ENCODE measurements at places on chromosomes 5 and 9.

- no peak for DNase-seq
Measured at GRCh38 chr5:9437741-9438240, 108.1 kb downstream of the SEMA5A start.

GRCh38 chr5:81425569-81425968, 31.6 kb upstream of the ACOT12 start:
- no peak for DNase-seq

DNA sequence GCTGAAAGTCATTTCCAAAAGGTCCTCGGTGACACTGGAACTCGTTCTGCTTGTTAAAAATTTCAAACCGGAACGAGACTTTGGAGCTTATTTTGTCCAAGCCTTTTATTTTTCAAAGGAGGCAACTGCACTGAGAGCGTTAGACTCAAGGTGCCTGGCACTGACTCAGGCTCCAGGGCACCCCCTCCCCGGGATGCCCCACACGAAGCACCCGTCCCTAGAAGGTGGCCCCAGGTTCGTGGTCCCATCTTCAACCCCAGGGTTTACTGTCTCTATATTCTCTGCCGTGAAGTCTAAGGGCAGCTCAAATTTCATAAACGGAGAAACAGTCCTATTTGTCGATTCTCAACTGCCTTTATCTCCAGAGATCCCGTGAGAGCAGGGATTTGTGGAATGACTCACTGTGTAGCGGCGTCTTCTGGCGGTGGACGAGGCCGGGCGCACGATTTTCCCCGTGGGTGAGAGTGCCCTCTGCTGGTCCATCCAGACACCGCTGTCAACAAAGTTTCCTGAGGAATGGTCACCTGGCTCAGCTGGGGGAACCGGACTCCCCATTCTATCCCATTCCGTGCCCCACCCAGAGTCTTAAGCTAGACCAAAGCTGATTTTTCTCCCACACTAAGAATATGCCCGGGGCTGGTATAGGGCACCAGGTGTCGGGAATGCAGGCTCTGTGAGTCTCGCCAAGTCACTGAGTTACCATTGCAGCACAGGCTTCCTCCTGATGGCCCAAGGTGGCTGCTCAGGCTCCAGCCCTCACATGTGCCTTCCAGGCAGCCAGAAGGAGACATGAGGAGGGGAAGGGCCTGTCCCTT, 27.1 kb upstream of the SLC6A19 start:
- peak; percentile 27 for DNase-seq

- DNase-seq = no peak
Measured at GRCh38 chr9:37286530-37287175, 135.8 kb upstream of the GRHPR start.

DNA sequence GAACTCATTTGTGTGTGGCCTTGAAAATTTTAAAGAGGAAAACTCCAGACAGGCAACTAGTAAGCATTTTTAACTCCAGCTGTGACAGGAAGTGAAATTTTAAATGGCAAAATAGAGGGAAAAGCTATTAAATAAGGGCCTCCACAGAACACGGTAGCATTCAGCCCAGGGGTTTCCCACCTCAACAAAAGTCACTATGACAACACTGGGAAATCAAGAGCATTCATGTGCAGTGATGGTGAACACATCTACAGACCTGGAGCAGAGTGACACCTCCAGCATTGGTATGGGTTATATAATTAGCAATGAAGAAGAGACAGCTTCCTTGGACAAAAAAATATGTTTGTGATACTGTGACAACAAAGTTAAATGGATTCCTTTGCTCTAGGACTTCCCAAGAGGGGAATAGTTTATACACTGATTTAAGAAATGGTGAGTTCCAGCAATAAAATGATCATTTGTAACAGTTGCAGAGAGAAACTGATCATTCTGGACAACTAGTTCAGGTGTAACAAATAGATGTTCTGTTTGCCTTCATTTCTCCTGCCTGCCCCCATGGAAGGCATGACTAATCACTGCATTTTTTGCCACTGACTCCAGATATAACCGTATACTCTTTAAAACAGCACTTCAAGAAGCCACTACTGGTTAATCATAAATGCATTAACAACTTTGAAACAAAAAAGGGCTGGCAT, 93.3 kb upstream of the SLC44A1 start:
- no peak for DNase-seq

- no peak for DNase-seq
Measured at GRCh38 chr9:12814877-12815237, 40.0 kb downstream of the LURAP1L start.

DNA sequence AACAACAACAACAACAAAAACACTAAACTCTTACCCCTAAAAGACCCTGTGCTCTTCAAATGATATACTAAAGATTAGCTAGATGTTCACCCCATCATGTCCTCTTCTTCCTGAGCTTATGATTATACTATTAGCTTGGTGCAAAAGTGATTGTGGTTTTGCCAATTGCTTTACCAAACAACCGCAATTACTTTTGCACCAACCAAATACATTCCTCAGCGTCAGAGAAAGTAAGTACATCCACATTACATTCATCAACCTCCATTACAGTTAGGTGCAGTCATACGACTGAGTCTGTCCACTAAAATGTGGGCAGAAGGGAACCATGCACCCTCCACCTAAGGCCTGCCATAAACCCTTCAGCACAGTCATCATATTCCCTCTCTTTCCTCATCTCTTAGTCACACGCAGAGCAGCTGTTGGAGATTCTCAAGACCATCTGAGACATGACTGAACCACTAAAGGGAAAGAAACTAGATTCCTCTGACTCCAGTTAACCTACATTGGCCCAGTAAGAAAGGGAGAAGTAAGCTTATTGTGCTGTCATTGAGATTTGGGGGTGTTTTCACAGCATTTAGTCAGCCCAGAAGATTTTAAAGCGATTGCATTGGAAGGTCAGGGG, 181.6 kb upstream of the TLE4 start:
- DNase-seq = no peak

GRCh38 chr5:6583049-6583880, 49.6 kb downstream of the NSUN2 start:
- no peak for DNase-seq

GRCh38 chr5:44830951-44831350, 22.2 kb downstream of the MRPS30 start:
- DNase-seq = no peak

DNA sequence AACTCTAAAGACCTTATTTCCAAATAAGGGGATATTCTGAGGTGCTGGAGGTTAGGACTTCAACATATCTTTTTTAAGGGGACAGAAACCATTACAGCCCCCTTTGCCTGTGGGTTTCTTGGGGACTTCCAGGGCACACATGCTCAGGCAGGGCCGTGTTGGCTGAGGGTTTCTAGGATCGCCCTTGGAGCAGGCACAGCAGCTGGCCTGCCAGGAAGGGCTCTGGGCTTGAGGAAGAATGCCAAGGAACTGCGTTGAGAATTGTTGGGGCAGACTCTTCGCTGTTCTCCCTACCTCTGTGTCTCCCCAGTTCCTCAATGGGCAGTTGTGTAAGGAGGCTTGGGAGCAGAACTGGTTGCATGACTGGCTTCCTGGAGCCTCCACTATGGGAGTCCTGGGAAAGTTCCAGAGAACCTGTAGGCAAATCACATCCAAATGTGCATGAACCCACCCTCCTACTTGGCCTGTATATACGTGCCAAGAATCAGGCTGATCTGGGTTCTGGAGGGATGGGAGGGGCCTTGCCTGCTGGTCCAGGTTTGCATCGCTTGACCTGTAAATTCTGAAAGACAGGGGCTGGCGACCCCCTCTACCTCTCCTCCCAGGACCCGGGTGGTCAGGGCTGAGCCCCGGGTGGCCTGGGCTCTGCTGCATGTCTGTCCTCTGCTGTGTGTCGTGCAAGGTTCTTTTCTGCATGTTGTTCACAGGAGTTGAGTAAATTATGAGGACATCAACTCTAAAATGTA, 65.5 kb downstream of the HSPA4 start:
- DNase-seq = no peak

GRCh38 chr5:123754908-123755307, 242.9 kb downstream of the CSNK1G3 start:
- DNase-seq = no peak

- DNase-seq = peak; percentile 71
Measured at GRCh38 chr5:50667023-50667652, 701 bp downstream of the PARP8 start.

- no peak for DNase-seq
Measured at GRCh38 chr5:97489010-97489840, 306.2 kb upstream of the RIOK2 start.

DNA sequence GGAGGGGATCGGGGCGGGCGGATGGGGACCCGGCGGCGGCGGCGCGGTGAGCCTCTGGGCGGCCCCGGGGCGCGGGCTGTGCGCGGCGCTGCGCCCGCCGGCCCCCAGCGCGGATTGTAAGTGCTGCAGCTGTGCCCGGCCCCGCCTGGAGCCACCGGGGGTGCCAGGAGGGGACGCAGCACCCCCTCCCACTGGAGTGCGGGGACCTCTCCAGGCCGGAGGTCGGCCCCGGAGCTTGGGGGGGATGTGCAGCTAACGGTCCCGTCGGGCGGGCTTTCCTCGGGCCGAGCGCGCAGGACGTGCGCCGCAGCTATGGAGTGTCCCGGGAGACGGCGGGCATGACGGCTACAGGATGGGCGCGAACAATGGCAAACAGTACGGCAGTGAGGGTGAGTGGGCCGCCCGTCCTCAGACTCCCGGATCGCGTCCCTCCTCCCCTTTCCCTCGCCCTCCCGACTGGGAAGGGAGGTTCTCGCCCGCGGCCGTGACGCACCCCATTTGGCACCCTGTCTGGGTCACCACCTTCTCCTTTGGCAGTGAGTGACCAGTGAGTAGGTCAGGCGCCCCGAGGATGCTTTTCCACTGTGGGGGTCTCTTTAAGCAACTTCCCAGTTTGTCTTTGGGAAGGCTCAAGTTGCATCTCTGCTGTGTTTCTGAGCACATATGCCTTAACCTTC, 483 bp downstream of the FBXL7 start:
- no peak for DNase-seq

DNA sequence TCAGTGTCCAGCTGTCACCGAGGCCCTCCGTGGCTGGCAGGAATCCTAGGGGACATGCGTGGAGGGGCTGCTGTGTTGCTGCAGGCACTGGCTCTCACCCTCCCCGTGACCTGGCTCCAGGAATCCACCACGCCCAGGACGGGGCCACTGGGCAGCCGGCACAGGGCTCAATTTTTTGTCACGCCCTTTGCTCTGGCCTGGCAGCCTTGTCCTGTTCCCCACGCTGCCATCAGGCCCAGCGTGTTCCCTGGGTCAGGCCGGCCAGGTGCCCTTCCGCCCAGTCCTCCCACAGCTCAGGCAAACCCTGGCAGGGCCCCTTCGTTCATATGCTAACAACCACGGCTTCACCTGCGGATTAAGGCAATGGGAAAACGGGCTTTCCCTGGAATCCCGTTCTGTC, 37.3 kb downstream of the PROP1 start:
- DNase-seq = no peak

- DNase-seq = no peak
Measured at GRCh38 chr9:127865645-127866464, 11.4 kb upstream of the ENG start.

DNA sequence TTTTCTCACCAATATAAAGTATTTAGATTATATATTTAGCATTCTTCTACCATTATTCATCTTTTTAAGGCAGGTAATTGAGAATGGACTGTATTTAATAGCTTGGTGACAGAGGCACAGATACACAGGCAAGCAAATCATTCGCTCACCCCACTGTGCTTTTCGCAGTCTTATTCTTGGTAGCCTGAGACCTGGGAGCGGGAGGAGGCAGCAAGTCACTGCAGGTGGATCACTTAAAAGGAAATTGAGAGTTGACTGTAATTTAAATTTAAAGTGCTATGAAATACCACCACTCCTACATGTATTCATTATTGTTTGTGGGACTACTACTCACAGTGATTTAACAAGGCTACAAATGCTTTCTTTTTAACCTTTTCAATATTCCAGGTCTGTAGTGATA, 9.7 kb downstream of the RICTOR start:
- DNase-seq = no peak

GRCh38 chr9:108603141-108603540, 252.6 kb downstream of the ACTL7B start:
- DNase-seq = no peak

DNA sequence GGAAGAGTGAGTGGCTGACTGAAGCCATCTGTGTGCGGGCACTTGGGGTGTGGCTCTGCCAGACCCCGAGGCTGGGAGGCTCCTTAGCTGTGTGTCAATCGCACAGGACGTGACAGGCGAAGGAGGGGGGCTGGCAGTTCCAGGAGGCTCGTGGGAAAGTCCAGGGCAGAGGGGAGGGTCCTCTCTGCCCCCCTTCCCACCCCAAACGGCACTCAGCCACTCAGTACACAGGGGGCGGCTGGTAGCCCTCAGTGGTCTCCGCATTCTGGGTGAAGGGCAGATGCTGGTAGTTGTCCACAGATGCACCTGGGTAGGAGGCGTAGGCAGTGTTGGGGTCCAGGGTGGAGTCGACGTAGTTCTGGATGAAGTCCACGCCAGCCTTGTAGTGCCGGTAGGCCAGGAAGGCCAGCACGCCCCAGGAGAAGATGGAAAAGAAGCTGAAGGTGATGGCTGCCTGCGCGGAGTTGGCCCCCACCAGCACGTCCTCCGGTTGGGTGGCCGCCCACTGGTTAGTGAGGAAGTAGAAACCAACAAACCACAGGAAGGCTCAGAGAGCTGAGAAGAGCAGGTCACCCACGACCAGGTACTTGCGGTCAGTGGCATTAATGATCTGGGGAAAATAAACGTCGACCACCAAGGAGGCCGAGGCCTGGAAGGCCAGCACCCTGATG, 85.4 kb upstream of the CEP78 start:
- no peak for DNase-seq

DNA sequence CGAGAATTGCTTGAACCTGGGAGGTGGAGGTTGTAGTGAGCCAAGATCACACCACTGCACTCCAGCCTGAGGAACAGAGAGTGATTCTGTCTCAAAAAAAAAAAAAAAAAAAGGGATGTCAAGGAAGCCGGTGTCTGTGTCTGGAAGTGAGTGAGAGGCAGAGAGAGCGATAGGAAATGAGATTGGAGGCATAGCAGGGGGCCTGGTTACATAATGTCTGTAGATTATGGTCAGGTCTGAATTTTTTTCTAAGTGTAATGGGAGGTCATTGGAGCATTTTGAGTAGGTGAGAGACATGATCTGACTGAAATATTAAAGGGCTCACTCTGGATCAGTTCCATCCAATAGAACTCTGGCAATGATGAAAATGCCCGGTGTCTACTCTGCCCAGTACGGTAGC, 40.4 kb upstream of the CTNNA1 start:
- DNase-seq = no peak

DNA sequence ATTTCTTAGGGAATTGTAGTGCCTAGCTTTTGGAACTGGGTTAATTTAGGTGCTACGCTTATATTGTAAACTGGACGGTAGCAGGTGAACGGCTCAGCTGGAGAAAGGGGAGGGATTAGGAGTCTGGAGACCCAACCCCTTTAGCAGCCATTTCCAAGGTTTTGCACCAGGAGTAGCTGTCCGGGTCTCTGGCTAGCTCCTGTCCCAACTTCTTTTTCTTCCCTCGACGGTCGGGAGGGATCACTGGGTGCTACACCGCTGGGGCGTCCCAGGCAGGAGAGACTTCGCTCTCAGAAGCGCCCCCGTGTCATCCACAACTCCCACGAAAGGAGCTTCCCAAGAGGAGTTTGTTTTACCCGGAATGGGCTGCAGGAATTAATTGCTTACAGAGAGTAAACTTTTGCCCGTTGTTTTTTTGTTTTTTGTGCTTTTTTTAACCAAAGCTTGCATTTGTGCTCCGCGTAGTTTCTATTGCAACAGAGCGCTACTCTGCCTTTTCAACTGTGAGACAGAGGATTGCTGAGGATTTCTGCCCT, 1640.9 kb upstream of the C9orf72 start:
- no peak for DNase-seq

All from anterior cingulate cortex (tissue), 58 donors.